ENCODE measurements at places on chromosomes 7 and 10. TPM values are rescaled to one million over a fixed set of nuclear protein-coding genes. Genes with fewer than 3 reads are reported as not detected.

Gene GIMAP7
- 17.5 TPM for polyA plus RNA-seq

Gene GRM8
- polyA plus RNA-seq: 9.6 TPM

Gene HOXA10
- polyA plus RNA-seq: 161 TPM

Gene HMX2
- 2.8 TPM for polyA plus RNA-seq

Gene IDI2
- 0.33 TPM for polyA plus RNA-seq

Gene GFRA1
- 26.6 TPM for polyA plus RNA-seq

Gene PLEKHS1
- polyA plus RNA-seq: 0.21 TPM

Gene OPN4
- polyA plus RNA-seq: not detected

Gene EEPD1
- 6.2 TPM for polyA plus RNA-seq

Gene FGFR2
- 106 TPM for polyA plus RNA-seq

Gene SAP25
- 4.9 TPM for polyA plus RNA-seq

Gene GPR26
- not detected for polyA plus RNA-seq

Gene GARS1
- 96.5 TPM for polyA plus RNA-seq
